ENCODE measurements at places on chromosomes 3 and 15.
A peak's percentile ranks its signal among the peaks of the same experiment; 100 is the strongest.

DNA sequence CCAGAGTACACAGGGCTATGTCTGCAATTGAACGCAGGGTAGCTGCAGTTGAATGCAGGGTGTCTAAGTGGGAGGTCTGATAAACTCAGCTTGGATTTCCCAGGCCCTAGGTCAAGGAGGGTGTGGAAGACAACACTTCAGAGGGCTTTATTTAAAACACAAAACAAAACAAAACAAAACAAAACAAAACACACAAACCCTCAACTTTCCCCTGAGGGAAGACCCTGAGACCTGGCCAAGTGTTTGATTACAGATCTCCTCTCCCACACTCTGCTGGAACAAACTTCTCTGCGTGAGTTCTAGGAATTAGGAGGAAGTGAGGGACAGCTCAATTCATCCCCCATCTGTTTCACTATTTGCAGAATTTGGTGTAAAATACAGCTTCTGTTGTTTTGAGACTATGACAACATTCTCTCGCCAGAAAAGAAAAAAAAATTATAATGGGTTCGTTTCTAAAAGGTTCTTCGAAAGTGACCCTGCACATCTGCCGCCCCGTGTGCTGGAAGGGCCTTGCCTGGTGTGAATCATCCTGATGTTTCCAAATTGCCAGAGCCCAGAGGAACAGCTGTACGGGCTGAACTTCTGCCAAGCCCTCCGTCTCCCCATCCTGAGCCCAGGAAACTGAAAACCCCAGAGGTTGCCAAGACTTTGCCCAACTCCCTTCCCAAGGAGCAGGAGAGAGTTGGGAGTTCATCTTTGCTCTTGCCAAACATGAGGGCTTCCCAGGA is 73.3 kb upstream of the RAD18 start:
- no peak for DNase-seq

DNA sequence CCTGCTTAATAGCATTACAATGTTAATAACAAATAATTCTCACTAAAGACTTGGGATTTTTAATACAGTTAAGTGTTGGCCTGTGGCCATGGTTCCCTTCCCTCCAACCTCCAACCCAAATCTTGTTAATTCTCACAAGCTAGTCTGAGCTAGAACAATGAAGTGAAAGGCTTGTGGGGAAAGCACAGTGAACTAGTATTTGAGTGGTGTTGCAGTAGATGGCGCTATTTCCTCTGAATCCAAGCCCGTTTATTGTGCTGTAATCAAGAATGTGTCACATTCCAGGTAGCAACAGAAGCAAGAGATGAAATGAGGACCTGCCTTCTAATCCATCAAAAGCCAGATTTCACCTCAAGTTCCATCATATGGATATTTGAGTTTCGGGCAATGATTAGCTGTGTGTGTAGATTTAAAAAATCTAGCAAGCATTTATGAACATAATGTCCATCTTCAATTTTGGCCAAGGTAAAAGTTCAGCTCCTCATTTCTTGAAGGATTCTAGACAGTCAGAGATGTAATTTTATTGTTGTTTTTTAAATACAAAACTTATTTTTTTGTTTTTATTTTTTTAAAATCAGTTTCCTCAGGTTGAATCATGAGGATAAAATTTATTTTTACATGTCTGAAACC is 160.7 kb downstream of the SQOR start:
- no peak for DNase-seq

DNA sequence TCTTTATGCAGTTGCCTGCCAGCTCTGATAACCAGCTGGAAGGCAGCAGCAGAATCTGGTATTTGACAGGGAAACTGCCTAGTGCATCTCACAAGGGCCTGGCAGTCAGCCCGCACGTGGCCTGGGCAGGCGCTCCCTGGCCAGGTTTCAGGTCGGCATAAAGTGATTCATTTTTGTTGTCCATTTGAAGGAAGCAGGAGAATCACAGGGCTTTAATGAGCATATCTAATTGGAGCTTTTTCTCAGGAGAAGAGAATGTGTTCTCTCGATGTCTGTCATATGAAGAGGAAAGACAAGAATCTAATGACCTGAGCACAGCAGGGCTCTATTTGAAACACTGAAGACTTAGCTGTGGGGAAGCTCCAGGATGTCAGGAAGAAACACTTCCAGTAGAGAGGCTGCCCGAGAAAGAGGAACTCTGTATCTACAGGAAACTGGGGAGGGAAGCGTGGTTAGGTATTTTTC is 98.8 kb upstream of the MB21D2 start:
- no peak for DNase-seq

GRCh38 chr15:31297575-31298456 is 28.8 kb upstream of the KLF13 start:
- no peak for DNase-seq

DNA sequence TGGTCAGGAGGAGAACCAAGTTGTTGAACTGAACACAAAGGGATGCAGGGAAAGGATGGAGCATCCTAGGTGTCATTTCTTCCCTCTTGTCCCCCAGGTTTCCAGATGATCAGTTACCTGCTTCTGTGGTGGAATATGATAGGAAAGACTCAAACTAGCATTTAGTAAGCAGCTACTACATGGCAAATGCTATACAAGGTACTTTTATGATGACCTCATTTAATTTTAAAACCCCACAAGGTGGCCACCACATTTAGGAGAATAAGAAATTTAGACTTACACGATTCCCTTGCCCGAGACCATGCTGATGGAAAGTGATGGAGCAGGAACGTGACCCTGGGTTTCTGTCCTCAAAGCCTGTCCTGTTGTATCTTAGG is 40.9 kb downstream of the CCR4 start:
- DNase-seq, result no peak

DNA sequence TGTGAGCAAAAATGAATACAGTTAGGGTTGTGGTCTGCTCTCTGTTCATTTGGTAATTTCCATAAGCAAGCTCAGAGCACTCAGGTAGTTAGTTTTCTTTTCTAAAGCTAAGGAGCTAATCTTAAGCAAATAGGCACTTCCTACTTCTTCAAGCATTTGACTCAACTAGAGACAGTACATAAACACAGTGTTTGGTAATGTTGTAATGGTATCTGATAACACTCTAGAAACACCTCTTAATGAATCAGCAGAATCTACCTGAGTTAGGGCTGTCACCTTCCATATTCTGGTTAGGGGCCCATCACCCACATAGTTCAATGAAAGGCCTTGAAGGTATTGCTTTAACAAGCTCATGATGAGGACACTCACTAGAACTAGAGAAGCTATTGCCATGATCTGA is 83.1 kb downstream of the PLCH1 start:
- no peak for DNase-seq

DNA sequence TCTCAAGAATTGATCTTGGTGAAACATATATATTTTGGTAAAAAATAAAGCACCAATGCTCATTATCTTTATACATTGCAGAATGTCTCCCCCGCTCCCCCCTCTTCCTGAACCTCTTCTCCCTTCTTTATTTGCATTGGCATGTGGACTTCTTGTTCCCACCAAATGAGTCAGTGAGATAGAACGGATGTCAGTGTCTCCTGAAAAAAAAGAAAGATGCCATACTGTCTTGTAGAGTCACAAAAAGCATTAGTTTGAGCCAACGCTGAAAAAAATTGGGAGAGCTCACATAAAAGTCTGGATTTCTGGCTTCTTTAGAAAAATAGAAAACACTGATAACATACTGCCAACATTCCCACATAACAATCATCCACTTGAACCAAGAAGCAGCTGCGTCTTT is 32.0 kb upstream of the STXBP5L start:
- no peak for DNase-seq

GRCh38 chr15:41811432-41812195 is 16.3 kb upstream of the JMJD7 start:
- peak; percentile 62 for DNase-seq

DNA sequence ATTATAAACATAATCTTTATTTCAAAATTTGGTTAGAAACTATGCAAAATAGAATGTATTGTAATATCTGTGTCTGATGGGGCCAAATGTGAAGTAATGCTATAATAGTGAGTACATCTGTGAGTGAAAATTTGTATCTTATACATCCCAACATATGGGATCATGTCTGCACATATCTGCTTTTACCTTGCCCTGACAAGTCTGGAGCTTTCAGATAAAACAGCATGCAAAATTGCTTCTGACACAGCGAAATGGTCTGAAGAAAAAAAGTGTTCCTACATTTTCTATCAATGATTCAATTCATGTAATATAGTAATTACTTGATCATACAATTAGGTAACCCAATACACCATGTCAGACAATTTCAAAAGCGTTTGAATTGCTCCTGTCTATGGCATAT is 58.1 kb upstream of the P3H2 start:
- no peak for DNase-seq
